ENCODE measurements at places on chromosomes 13 and 19.

GRCh38 chr19:50898018-50898417 lies 13.2 kb downstream of the KLK4 start:
- DNase-seq = no peak

- DNase-seq = no peak
These were observed 3.0 kb upstream of the NDFIP2 start for GRCh38 chr13:79477968-79478367.

DNA sequence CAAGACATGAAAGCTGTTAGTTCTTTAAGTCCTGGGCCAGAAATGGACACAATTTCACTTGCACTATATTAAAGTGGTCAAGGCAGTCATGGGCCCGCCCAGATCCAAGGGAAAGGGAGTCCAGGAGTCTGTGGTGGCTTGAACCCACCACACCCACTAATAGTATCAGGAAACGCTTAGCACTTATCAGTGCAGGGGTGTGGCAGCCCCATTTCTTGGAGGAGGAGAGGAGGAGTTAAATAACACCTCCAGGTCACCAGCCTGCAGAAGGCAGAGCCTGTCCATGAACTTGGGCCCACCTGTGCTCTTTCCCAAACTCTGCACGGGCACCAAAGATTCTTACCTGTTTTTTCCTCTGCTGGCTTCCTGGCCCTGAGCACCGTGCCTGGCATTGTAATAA lies 5.4 kb upstream of the NTN5 start:
- DNase-seq = no peak

DNA sequence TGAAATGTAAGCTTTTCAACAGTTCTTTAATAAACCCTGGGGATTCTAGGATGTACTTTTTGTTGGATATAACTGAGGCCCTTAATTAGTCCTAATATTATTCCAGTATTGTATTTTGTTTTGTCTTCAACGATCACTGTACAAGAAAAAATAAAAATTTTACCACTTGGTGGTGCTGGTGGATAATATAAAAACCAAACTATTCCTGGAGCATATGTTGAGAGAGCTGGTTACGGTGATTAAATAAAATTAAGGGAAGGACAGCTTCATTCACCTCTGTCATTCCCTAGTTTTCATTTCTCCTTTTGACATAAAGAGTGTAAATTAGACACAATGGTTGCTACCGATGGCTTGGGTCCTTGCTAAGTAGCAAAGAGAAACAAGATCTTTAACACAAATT lies 598.6 kb upstream of the PCDH20 start:
- DNase-seq = no peak

DNA sequence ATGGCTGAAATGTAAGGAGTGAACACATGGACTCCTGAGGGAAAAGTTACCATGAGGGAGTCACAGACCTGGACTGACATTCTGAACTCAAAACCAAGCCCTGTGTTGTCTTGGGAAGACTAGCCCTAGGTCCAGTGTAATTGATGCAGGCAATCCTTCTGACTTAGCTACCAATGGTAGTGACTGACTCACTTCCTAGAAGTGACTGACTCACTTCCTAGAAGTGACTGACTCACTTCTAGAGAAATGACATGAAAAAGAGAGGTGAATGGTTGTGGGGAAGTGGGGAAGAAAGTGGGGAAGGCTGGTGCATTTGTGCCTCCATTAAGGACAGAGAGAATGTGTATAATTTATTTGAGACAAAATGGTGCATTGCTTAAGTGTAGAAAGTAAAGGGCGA lies 49.9 kb downstream of the EDNRB start:
- no peak for DNase-seq

DNA sequence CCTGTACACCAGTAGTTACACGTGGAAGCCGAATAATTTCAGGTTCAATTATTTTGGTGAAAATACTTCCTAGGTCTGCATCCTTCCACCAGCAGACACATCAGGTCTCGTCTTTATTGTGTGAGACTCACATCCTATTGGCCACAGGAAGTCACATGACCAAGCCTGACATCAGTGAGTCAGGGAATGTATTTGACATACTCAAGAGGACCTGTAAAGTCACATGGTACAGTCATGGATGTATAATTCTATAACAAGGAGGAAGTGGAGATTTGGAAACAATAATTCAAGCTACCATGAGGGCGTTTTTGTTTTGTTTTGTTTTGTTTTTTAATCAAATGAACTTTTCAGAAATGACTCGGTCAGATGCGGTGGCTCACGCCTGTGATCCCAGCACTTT lies 9.3 kb upstream of the HIF3A start:
- no peak for DNase-seq

DNA sequence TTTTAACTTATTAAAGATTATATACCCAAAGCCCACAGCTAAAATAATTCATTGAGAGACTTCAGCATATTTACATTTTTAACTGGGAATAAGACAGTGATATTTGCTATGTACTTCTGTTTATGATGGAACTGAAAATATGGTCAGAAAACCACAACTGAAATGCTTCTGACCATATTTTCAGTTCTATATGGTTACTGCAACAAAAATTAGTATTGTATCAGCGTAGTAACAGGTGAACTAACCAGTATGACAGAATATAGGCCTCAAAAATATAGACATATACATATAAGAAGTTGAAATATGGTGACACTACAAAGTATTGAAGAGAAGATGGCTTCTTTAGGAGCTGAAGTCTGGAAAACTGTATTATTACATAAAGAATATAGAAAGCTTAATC lies 857.4 kb downstream of the OLFM4 start:
- DNase-seq = no peak

GRCh38 chr19:52689843-52690368 lies 44.9 kb downstream of the ZNF611 start:
- DNase-seq = peak; percentile 48

DNA sequence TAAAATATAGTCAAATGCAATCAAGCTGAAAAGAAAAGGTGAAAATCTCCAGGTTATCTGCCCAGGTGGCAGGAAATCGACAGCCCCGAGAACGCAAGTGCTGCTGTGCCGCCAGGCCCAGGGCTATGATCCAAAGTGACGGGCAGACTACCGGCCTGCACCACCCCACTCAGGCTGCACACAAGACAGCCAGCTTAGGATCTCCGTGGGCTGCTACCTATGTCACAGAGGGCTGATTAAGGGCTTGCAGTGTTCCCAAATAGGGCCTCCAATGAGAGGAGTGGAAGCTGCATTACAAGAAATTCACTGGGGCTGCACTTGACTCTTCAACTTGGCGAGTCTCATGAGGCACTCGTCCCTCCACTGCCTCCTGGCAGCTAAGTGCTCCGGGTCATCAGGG lies 121.8 kb downstream of the CRYL1 start:
- no peak for DNase-seq

- DNase-seq = no peak
These were observed 17.6 kb downstream of the EVI5L start for GRCh38 chr19:7847664-7848063.

- DNase-seq = no peak
These were observed 619.2 kb upstream of the SGCG start for GRCh38 chr13:22561581-22561980.

- DNase-seq = peak; percentile 29
These were observed 28.4 kb downstream of the TMTC4 start for GRCh38 chr13:100646030-100646673.

DNA sequence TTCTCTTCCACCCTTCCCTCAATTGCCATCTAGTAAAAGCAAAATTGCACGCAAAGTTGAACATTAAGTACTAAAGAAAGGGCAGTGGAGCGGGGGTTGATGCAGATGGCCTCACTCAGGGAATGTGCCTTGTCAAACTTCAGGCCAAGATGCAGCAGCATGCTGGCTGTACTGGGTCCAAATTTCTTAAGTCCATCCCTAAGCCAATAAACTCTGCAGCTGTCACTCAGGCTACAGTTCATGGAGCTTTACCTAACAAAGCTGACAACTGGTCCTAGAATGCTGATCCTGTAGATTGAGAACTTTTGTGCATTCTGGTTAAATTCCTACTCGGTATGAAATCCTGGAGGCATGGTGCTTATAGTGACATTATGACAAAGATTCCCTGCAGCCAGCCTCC lies 88.4 kb downstream of the FOXO1 start:
- DNase-seq = no peak

GRCh38 chr13:72165276-72165675 lies 298.3 kb upstream of the DACH1 start:
- no peak for DNase-seq

- no peak for DNase-seq
These were observed 13.5 kb downstream of the BCL3 start for GRCh38 chr19:44762038-44762437.

- no peak for DNase-seq
These were observed 18.2 kb upstream of the PTBP1 start for GRCh38 chr19:778910-779653.
